Activated naive CD4-positive, alpha-beta T cell treated with anti-CD3 and anti-CD28 coated beads for 36 hours (primary cell): ENCODE measurements at places on chromosomes 16 and 17.
A peak's percentile ranks its signal among the peaks of the same experiment; 100 is the strongest.

DNA sequence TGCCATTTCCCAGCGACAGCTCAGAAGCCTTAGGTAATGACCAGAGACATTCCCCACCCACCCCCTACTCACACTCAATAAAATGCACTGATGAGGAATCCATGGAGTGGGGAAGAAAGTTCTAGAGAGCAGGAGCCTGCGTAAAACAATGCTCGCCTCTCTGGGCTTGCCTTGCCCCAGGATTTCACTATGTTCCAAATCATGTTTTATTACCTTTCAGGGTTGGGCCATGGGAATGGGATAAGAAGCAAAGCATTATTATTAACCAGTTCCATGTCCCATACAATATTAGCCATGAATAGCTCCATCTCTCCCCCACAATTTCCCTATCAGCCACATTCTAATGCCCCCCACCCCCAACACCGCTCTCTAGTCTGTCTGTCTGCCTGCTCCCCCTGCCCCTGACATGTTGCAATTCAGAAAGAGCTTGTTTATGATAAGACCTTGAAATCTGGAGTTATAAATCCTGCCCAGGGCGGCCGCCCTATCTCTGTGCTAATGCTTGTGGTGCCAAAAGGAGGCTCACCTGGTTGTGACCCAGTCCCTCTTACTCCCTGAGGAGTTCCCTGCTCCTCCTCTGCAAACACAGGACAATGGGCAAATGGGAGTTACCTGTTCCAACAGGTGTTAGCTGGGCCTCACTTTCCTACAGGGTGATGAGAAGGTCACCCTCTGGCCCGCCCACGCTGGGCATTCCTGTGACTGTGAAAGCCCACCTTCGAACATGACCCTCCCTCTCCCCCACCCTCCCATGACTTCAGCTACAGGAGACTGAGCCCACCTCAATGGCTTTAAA is 28.0 kb upstream of the DDX52 start:
- no peak for DNase-seq

DNA sequence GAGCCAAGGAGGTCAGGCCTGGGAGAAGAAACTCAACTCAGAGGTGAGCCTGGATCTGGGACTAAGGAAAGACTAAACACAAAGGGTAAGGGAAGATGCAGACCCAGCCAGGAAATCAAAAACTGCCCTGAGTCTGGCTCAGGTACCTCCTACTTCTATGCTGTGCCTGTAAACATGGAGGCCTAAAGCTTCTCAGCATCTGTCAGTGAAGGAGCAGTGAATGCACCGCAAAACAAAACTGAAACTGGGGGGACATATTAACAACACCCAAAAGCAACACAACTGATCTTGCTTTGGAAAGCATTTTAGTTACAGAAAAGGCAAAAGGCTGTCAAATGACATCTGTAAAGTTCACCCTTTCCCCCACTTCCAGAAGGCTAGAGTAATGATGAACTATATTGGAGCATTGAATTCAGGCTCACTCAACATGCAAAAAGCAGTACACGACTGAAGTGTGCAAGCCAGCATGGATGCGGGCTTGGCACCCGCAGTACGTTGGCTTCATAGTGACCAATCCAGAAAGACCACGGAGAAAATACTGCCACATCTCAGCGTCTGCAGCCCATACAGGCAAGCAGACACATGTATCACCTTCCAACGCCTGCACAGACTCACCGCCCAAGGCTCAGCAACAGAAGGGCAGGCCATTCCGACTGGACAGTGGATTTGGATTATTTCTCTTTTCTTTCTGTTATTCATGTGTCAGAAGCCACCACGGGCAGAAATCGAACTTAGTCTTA is 3.8 kb downstream of the TBC1D16 start:
- no peak for DNase-seq

- no peak for DNase-seq
Measured at GRCh38 chr16:12330541-12330940, 354.0 kb downstream of the SNX29 start.

- DNase-seq: no peak
Measured at GRCh38 chr17:40022497-40022896, 7.3 kb downstream of the CSF3 start.

- no peak for DNase-seq
Measured at GRCh38 chr16:61993108-61993507, 43.1 kb downstream of the CDH8 start.

DNA sequence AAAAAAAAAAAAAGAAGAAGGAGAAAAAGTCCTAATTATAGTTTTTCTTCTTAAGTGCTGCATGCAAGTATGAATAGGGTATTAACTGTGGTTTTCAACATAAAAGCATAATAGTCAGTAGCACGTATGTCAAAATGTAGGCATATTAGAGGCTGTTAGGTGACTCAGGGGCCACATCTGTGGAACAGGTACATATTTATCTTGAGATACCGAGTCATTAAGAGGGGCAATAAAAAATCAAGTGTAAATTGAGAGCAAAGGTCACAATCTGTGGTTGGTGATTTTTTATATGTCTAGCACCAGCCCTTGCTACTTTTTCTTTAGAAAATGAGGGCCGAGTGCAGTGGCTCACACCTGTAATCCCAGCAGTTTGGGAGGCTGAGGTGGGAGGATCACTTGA is 1113.8 kb upstream of the RBFOX1 start:
- no peak for DNase-seq

DNA sequence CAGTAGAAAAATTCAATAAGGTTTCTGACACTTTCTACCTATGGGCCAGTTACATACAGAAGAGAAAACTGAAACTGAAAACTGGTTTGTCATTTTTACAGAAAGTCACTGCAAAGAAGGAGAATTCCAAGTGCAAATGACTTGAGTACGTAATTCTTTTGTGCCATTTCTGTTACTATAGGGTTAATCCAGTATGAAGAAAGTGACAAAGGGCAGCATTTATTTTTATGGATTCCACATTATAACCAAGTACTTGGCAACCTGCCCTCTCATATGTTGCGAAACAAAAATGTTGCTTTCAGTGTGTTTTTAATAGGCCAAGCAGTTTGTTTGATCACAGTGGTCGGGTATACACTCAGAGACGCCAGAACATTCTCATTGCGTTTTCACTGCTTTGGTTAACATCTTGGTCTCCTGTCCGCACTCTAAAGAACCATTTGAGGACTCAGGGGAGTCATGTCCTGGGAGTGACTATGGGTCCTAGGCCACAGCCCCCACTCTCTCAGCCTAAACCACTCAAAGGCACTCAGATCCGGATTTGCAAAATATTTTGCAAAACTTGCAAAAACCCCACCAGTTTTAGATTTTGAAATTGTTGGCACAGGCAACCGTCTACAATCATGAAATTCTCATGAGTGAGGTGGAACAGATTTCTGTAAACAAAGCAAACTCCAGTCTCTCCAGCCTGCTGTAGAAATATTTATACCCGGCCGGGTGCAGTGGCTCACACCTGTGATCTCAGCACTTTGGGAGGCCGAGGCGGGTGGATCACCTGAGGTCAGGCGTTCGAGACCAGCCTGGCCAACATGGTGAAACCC is 15.4 kb upstream of the HELZ start:
- DNase-seq: no peak

DNA sequence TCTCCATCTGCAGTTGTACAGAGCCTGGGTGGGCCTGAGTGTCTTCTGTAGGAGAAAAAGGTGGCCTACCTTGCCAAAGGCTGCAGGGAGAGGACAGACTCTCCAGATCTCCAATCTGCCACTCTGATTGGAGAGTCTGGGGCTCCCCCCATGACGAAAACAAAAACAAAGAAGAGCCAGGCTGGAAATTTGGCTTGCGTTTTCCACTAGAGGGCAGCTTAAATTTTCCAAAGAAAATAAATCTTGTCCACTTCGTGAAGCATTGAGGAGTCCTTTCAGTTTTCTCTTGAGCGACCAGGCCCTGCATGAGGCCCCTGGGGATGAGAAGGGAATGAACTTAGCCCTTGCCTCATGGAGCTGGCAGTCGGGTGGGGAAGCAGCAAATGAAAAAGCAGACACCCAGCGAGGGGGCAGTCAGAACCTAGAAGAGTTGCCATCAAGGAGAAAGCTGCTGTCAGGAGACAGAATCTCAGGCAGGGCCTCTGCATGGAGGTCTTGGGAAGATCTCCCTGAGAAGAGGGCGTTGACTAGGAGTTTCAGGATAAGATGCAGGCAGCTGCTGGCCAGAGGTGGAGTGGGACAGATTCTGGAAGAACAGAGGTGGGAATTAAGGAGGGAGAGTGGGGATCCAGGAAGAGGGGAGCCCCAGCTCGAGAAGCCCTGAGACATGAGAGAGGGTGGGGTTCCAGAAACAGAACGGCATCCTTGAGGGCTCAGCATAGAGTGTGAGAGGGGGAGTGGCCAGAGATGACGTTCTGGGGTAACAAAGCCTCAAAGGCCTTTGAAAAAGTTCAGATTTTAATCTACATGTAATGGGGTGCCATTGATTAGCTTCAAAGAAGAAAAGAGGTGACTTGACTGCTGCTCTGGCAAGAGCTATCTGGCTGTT is 8.4 kb upstream of the SHCBP1 start:
- no peak for DNase-seq

DNA sequence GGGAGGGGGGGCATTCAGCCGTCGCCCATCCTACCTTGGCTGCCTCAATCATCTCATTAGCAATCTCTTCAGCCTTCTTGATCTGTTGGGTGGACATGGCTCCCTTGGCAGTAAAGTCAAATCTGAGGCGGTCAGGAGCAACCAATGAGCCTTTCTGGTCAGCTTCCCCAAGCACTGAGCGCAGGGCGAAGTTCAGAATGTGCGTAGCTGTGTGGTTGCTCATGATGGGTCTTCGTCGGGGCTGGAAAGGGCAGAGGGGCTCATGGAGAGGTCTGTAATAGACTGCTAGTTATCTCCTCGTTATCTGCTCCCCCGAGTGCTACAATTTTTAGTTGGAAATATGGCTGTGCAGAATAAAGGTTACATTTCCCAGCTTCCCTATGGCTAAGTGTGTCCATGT is 7.2 kb upstream of the EXOSC6 start:
- DNase-seq: no peak

GRCh38 chr17:49227436-49228261 is 2.9 kb downstream of the PHOSPHO1 start:
- DNase-seq: peak; percentile 91

DNA sequence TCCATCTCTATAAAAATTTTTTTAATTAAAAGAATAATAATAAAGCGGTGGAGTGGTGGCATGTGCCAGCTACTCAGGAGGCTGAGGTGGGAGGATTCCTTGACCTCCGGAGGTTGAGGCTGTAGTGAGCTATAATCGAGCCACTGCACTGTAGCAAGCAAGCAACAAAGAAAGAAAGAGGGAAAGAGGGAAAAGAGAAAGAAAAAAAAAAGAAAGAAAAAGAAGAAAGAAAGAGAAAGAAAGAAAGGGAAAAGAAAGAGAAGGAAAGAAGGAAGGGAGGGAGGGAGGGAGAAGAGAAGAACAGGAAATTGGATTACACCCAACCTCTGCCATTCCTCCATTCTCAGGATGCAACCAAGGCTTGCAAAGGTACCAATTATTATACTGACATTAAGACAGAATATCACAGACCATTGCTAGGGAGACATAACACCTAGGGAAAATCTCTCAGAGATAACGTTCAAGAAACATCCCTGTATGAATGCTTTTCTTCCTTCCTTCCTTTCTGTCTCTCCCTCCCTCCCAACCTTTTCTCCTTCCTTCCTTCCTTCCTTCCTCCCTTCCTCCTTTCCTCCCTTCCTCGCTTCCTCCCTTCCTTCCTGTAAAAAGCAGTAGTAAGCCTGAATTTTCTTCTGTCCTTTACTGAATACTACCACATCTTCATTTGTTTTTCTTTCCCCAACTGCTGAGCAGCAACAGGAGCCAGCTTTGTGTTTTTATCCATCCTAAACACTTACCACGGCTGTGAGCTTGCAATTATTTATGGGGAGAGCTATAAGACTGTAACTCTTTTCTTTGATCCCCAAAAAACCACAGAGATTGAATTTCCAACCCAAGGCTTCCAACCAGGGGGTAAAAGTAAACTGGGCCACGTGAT is 1.8 kb upstream of the LITAF start:
- no peak for DNase-seq

- no peak for DNase-seq
Measured at GRCh38 chr16:9170470-9170869, 79.0 kb downstream of the HAPSTR1 start.

DNA sequence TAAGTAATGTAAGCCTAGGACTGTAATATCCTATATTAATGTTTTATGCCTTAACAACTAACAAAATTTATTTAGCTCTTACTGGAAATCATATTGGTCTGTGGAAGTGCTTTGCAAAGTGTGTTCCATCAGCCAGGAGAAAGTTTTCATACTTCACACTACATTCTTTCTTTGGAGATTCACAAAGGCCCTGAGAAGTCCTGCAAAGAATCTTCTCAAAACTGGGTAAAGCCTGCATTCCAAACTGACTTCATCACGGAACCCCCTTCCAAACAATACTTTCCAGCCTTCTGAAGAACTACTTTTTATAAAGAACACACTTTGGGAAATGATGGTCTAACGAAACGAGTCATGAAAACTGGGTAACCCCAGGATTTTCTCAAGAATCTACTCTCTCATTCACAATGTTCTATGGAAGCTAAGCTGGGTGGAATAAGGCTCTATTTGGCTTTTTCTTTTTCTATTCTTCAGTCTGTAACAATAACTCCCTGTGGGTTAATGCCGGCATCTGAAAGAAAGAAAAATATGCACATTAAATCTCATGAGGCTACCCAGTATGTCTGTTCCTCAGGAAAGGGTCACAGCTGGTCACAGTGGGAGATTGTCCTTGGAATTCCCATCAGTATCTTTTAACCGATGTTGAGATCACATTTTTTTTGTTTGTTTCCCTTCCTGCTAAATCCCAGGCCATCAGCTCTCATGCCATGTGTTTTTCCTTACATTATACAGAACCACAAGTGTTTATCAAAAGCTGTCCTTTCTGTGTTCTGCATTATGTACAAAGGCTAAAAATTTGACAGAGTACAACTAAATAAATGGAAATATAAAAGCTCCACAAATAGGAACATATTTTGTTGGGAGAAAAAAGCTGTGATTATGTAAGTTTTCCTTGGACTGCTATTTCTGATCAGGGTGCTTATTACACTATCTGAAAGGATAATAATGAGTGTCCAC is 12.8 kb upstream of the AKAP1 start:
- DNase-seq: no peak

- DNase-seq: no peak
Measured at GRCh38 chr16:10880594-10881452, 3.8 kb downstream of the CIITA start.

DNA sequence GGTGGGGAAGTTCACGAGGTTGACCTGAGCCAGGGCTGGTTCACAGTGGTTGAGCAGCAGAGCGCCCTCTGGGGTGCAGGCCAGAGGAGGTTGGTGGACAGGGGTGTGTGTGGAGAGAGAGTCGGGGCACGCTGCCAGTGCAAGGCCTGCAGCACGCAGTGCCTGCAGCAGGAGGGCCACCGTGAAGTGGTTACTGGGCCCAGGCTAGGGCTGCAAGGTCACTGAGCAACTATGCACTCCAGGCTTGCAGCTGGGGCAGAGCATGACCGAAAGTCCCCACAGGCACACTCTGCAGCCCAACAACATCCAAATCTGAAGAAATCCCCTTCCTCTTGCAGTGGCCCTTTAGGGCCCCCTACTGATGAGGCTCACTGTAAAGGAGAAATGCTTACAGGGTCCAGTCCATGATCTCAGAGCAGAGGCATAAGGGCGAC is 89.1 kb upstream of the NOL11 start:
- DNase-seq: peak; percentile 42

GRCh38 chr16:56281249-56281805 is 90.0 kb downstream of the GNAO1 start:
- DNase-seq: no peak

GRCh38 chr16:78892951-78893733 is 707.4 kb downstream of the MAF start:
- DNase-seq: peak; percentile 7
